ENCODE measurements at places on chromosomes 1 and 21.

- DNase-seq, result no peak
- H3K4me1 ChIP-seq, result no peaks in the 10 kb centered on the region
- no peak overlapping the region for H3K27ac ChIP-seq
- no peaks in the 10 kb centered on the region for H3K27me3 ChIP-seq
Observed at GRCh38 chr1:179976970-179977651, 22.5 kb downstream of the CEP350 start.

- no peaks in the 10 kb centered on the region for H3K36me3 ChIP-seq
- no peak for DNase-seq
- H3K27me3 ChIP-seq, result no peaks in the 10 kb centered on the region
- H3K4me3 ChIP-seq, result peak overlapping the region; percentile 84
- H3K27ac ChIP-seq, result peak overlapping the region; percentile 57
Observed at GRCh38 chr21:37074546-37074945, 1.5 kb downstream of the TTC3 start.

GRCh38 chr1:200751717-200752116 is 13.0 kb downstream of the CAMSAP2 start:
- H3K36me3 ChIP-seq, result peaks cover 4% of the 10 kb centered on the region
- no peak overlapping the region for H3K4me3 ChIP-seq
- no peak for DNase-seq
- no peaks in the 10 kb centered on the region for H3K27me3 ChIP-seq
- no peak overlapping the region for H3K27ac ChIP-seq

DNA sequence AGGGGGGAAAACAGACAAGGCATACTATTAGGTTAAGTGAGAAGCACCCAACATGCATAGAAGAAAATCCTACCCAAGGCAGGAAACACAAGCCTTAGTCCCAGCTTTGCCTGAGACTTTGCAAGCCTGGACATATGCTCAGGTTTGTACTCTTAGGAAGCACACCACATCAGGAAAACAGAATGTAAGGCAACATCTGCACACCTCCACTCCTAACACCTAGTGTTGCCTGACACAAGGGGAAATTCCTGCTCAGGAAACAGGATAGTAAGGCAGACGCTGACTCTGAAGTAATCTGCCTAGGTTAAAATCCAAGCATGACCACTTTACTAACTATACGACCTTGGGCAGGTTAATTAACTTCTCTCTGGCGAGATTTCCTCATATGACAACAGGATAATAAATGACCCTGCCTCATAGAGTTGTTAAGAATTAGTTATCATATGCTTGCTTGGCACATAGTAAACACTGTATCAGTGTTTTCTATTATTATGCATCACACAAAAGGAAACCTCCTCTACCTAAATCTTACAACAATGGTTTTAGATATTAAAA is 119.8 kb downstream of the ZZZ3 start:
- H3K4me1 ChIP-seq, result no peaks in the 10 kb centered on the region
- DNase-seq, result no peak
- H3K27ac ChIP-seq, result no peak overlapping the region
- H3K27me3 ChIP-seq, result no peaks in the 10 kb centered on the region
- H3K36me3 ChIP-seq, result peaks cover 43% of the 10 kb centered on the region
- no peak overlapping the region for H3K4me3 ChIP-seq

DNA sequence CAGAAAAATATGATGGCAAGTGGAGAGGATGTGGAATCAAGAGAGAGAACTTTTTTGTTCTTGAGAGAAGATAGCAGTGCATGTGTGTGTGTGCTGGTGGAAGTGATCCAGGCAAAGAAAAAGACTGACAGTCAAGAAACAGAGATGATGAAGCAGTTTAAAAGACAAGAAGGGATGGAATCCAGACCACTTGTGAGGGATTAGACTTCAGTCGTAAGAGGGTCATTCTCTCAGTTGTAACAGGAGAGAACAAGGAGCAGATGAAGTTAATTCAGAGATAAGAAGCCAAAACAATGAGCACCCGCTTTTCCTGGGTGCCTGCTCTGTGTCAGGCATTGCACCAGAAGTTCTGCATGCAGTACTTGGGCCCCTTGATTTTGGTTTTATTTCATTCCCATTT is 76.6 kb downstream of the RNF220 start:
- H3K27me3 ChIP-seq, result no peaks in the 10 kb centered on the region
- no peak overlapping the region for H3K4me3 ChIP-seq
- H3K4me1 ChIP-seq, result peaks cover 14% of the 10 kb centered on the region
- no peak overlapping the region for H3K27ac ChIP-seq

- no peak overlapping the region for H3K4me3 ChIP-seq
- no peak for DNase-seq
- H3K27ac ChIP-seq, result no peak overlapping the region
- no peaks in the 10 kb centered on the region for H3K4me1 ChIP-seq
- H3K36me3 ChIP-seq, result no peaks in the 10 kb centered on the region
Observed at GRCh38 chr1:168763031-168763430, 34.0 kb upstream of the DPT start.

DNA sequence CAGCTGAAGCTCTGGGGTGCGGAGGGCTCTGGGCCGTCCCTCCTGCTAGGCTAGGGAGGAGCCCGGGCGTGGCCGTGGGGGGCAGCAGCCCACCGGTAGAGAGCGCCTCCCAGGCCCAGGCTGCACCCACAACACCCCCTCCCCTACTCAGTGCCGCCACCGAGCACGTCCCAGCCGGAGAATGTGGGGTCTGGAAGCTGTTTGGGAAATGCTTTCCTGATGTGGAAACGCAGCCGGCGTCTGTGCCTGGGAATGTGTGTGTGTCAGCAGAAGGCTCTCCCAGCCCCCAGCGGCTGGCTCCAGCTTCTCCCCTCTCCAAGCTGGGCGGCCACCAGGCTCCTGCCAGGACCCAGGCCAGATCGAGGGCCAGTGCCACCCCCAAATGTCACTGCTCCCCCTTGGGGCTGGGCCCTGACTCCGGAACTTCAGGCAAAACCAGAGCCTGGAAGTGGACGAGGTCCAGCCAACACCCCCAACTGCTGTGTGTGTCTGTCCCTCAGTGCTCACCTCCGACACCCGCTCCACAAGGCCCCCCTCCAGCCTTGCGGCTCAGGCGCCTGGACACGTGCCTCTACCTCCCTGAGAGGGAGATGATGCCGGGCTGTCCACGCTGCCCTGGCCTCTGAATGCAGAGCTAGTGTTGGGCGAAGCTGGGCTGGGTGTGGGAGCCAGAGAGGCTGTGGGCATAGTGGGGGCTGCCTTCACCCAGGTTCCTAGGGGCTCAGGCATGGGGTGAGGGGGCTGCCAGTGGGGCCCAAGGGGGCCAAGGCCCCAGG is 74.7 kb downstream of the MEGF6 start:
- no peak overlapping the region for H3K4me3 ChIP-seq
- no peak for DNase-seq
- no peaks in the 10 kb centered on the region for H3K36me3 ChIP-seq
- no peak overlapping the region for H3K27ac ChIP-seq
- H3K27me3 ChIP-seq, result no peaks in the 10 kb centered on the region
- H3K4me1 ChIP-seq, result no peaks in the 10 kb centered on the region

DNA sequence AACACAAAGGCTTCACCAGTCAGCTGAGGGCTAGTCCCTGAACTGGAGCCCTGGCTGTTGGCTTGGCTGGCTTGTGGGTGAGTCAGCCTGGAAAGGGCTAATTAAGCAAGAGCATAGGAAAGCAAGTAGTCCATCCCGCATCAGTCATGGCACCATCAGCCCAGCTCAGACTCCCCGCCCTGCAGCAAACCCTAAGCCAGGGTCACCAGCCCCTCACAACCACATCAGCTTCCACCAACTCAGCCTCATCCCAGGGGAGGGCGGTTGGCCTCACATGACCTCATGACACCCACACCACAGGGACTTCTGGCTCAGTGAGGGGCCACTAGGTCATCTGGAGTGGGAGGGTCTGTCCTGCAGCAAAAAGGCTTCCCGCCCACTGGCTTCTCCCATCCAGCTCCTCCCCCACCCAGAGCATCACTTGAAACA is 7.0 kb upstream of the SPATC1L start:
- H3K36me3 ChIP-seq, result peaks cover 4% of the 10 kb centered on the region
- H3K4me1 ChIP-seq, result peaks cover 32% of the 10 kb centered on the region
- no peak overlapping the region for H3K4me3 ChIP-seq
- H3K27ac ChIP-seq, result no peak overlapping the region

DNA sequence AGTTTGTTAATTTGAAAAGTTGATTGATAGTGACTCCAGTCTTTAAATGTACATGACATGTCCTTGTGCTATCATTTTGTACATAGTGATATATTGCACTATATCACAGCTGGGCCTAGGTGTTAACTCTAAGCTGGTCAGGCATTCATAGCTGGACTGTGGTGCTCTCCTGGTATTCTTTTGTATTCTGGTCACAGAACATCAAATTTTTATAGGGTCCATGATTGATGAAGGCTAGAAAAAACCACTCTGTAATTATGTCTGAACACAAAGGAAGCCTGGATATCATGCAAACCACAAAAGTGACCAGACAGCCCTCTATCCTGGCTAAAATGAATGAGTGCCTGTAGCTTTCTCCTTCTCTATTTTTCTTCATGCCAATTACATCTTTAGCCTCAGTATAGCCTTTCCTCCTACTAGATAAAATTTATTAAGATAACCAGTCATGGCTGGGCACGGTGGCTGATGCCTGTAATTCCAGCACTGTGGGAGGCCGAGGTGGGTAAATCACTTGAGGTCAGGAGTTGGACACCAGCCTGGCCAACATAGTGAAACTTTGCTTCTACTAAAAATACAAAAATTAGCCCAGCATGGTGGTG is 134.9 kb upstream of the B3GALT2 start:
- H3K36me3 ChIP-seq, result no peaks in the 10 kb centered on the region
- H3K4me3 ChIP-seq, result no peak overlapping the region
- H3K4me1 ChIP-seq, result peaks cover 13% of the 10 kb centered on the region
- no peak overlapping the region for H3K27ac ChIP-seq
- H3K27me3 ChIP-seq, result no peaks in the 10 kb centered on the region

GRCh38 chr1:1891349-1892078 is 627 bp upstream of the GNB1 start:
- H3K27me3 ChIP-seq, result no peaks in the 10 kb centered on the region
- peak; percentile 75 for DNase-seq
- peak overlapping the region; percentile 76 for H3K4me3 ChIP-seq
- peaks cover 45% of the 10 kb centered on the region for H3K4me1 ChIP-seq

- no peak overlapping the region for H3K4me3 ChIP-seq
- H3K4me1 ChIP-seq, result no peaks in the 10 kb centered on the region
- no peak overlapping the region for H3K27ac ChIP-seq
- no peaks in the 10 kb centered on the region for H3K36me3 ChIP-seq
- peak; percentile 23 for DNase-seq
- H3K27me3 ChIP-seq, result no peaks in the 10 kb centered on the region
Observed at GRCh38 chr1:216847397-216848036, 124.3 kb upstream of the ESRRG start.

DNA sequence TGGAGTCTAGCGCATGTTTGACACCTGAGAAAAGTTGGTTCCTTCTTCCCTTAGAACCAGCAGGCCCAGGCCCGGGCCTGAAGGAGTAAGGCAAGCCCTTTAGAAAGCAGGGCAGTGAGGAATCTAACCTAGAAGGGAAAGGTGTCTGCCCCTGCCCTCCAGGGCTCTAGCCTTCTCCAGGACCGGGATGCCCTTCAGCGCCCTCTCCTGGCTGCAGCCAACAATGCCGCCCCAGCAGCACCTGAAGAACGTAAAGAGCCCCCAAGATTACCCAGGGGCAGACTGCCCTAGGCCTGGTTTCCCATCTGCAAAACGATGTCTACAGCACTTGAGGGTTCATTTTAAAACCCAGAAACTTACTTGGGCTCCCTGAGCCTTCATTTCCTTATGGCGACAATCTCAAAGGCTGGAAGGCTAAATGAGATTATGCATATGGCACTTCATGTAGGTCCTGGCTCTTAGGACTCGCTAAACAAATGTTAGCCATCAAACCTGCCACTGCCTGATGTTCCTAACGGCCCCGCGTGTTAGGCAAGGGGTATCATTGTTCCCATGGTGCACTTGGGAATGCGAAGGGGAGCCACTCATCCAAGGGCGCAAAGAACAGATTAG is 106.7 kb upstream of the KLHDC7A start:
- no peaks in the 10 kb centered on the region for H3K4me1 ChIP-seq
- H3K36me3 ChIP-seq, result no peaks in the 10 kb centered on the region
- no peaks in the 10 kb centered on the region for H3K27me3 ChIP-seq

- no peak overlapping the region for H3K27ac ChIP-seq
- H3K4me3 ChIP-seq, result no peak overlapping the region
- no peaks in the 10 kb centered on the region for H3K4me1 ChIP-seq
- no peak for DNase-seq
Observed at GRCh38 chr21:35571910-35572309, 488.4 kb downstream of the SETD4 start.

- DNase-seq, result no peak
- H3K4me3 ChIP-seq, result no peak overlapping the region
- H3K36me3 ChIP-seq, result no peaks in the 10 kb centered on the region
- no peaks in the 10 kb centered on the region for H3K4me1 ChIP-seq
- no peak overlapping the region for H3K27ac ChIP-seq
- peaks cover 5% of the 10 kb centered on the region for H3K27me3 ChIP-seq
Observed at GRCh38 chr1:103171041-103171590, 62.8 kb upstream of the COL11A1 start.

GRCh38 chr1:18234790-18235242 is 127.2 kb downstream of the IGSF21 start:
- H3K4me1 ChIP-seq, result no peaks in the 10 kb centered on the region
- no peaks in the 10 kb centered on the region for H3K36me3 ChIP-seq
- peak; percentile 64 for DNase-seq
- no peaks in the 10 kb centered on the region for H3K27me3 ChIP-seq
- no peak overlapping the region for H3K27ac ChIP-seq

DNA sequence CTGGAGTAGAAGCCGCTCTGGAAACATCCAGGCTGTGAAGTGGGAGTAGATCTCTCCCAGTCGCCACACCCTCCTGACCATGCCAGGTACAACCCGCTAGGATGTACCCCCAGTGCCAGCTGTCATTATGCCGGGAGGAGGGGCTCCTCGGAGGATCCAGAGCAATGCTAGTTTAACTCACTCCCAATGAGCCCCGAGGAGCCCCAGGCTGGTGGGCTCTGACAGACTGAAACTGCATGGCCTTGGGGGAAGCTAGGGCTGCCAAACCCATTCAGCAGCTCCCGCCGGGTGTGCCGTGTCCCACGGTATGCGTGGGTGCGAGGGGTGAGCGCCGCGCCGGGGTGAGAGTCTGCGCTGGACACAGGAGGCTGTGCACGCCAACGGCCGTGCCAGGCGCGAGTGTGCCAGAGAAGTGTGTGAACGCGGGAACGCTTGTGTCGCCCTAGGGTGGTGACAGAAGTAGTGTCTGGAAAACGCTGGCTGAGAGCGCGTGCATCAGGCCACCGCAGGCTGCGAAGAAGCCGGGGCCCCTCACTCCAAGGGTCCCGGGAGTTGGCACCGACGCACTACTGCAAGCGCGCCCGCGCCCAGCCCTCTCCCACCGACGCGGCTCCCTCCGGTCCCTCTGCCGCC is 177.1 kb upstream of the EDN2 start:
- H3K27ac ChIP-seq, result no peak overlapping the region
- DNase-seq, result no peak
- H3K27me3 ChIP-seq, result no peaks in the 10 kb centered on the region
- H3K4me1 ChIP-seq, result peaks cover 30% of the 10 kb centered on the region

GRCh38 chr1:232922485-232922884 is 27.9 kb upstream of the NTPCR start:
- no peak overlapping the region for H3K27ac ChIP-seq
- DNase-seq, result no peak
- peaks cover 8% of the 10 kb centered on the region for H3K4me1 ChIP-seq
- no peak overlapping the region for H3K4me3 ChIP-seq
- no peaks in the 10 kb centered on the region for H3K27me3 ChIP-seq
